Chondrocyte (in vitro differentiated cells): ENCODE measurements at places on chromosomes 11 and 22. TPM values are rescaled to one million over a fixed set of nuclear protein-coding genes. Genes with fewer than 3 reads are reported as not detected.
A peak's percentile ranks its signal among the peaks of the same experiment; 100 is the strongest.

DNA sequence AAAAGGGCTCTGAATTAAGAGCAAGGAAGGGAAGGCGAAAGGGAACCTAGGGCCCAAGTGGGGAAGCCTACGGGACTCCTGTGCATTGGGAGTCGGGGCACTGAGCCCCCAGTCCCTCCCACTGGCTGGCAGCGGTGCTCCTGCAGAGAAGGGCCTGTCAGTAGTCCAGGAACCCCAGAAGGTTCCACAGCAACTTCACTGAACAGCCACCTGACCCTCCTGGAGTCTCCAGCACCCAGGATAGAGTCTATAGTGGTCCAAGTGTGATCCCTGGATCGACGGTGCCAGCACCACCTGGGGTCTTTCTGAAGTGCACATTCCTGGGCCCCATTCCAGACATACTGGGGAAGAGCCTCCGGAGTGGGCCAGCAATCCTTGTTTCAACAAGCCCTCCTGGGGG is 100.0 kb upstream of the B3GAT1 start:
- no peak overlapping the region for H3K27ac ChIP-seq
- H3K36me3 ChIP-seq, result no peaks in the 10 kb centered on the region
- H3K4me3 ChIP-seq, result no peak overlapping the region
- H3K4me1 ChIP-seq, result no peaks in the 10 kb centered on the region

The IGF2 gene
- total RNA-seq, result 107 to 716 TPM (median 110 TPM) in 3 replicates

- peaks cover 7% of the 10 kb centered on the region for H3K36me3 ChIP-seq
- no peak overlapping the region for H3K27ac ChIP-seq
- peaks cover 9% of the 10 kb centered on the region for H3K27me3 ChIP-seq
- H3K4me3 ChIP-seq, result no peak overlapping the region
- H3K4me1 ChIP-seq, result no peaks in the 10 kb centered on the region
Measured at GRCh38 chr11:117457031-117457785, 129.6 kb downstream of the CEP164 start.

DNA sequence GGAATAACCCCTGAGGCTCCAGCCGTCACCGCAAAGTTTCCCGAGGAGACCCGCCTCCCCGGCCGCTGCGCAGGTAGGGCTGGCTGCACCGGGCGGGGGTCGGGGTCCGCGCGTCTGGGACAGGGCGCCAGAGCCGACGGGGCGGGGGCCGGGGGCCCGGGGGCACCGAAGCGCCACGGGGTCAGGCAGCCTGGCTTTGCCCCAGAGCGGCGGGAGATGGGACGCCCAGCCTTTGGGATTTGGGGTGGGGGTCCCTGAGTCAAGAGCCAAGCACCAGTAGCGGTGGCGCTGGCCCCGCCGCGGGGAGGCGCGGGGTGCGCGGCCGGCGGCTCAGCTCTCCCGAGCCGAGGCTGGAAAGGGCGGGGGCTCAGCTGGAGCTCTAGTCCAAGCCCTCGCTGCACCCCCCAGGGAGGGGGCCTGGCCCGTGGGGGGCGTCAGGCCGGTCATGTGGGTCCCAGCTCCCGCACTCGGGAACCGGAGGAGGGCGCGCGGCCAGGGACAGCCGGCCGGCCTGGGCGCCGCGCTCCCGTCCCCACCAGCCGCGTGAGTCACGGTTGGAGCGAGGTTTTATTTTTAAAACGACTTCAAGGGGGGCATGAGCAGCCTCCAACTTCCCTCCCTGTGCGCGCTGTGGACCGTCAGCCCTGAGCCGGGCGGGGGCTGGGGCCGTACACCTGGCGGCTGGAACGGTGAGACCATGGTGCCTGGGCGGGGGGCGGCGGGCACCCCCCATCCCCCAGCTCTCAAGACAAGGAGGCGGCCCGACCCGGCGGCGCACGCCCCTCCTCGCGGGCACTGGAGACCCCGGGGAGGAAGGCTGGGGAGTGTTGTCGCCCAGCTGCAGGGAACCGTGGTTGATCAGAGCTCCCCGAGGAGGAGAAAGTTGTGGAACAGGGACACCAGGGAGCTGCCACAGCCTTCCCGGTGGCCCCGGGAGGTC is 626 bp downstream of the FLRT1 start:
- no peak overlapping the region for H3K4me3 ChIP-seq
- H3K36me3 ChIP-seq, result no peaks in the 10 kb centered on the region
- peaks cover 5% of the 10 kb centered on the region for H3K4me1 ChIP-seq

The MS4A15 gene
- not detected in 3 replicates for total RNA-seq

DNA sequence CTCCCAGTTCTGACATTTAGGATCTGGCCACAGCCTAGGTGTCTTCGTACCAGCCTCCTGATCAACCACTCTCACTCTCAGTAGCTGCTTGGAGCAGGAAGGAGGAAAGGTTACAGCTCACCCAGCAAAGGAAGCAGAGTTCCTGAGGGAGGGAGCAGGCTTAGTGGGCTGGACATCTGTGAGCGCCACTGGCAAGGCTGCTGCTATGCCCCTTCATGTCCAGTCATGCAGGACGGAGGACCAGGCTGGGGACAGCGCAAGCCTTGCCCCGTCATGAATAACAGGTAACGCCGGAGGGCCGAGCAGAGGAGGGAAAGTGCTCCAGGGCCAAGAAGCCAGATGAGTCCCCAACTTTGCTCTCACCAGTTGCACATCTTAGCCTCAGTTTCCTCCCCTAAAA is 25.8 kb downstream of the TPST2 start:
- H3K4me1 ChIP-seq, result peaks cover 30% of the 10 kb centered on the region
- no peak overlapping the region for H3K27ac ChIP-seq
- no peak for DNase-seq

GRCh38 chr11:35953081-35953760 is 9.4 kb downstream of the LDLRAD3 start:
- DNase-seq, result no peak
- H3K27ac ChIP-seq, result no peak overlapping the region
- no peaks in the 10 kb centered on the region for H3K27me3 ChIP-seq
- no peaks in the 10 kb centered on the region for H3K36me3 ChIP-seq
- H3K4me3 ChIP-seq, result no peak overlapping the region

DNA sequence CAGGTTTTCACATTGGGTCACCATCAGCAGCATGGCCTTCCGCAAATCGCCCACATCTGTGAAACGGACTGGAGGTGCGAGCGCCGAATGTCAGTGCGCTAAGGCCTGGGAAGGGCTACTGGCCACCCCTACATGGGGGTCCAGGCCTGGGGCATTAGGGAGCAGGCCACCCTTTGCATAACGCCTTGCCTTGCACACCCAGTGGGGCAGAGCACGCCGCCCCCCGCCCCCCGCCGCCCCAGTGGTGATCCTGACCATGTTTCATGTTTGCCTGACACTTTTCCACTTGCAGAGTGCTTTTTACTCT is 2.6 kb downstream of the GRK2 start:
- peak; percentile 61 for DNase-seq
- no peak overlapping the region for H3K4me3 ChIP-seq
- no peak overlapping the region for H3K27ac ChIP-seq
- H3K4me1 ChIP-seq, result peaks cover 58% of the 10 kb centered on the region

DNA sequence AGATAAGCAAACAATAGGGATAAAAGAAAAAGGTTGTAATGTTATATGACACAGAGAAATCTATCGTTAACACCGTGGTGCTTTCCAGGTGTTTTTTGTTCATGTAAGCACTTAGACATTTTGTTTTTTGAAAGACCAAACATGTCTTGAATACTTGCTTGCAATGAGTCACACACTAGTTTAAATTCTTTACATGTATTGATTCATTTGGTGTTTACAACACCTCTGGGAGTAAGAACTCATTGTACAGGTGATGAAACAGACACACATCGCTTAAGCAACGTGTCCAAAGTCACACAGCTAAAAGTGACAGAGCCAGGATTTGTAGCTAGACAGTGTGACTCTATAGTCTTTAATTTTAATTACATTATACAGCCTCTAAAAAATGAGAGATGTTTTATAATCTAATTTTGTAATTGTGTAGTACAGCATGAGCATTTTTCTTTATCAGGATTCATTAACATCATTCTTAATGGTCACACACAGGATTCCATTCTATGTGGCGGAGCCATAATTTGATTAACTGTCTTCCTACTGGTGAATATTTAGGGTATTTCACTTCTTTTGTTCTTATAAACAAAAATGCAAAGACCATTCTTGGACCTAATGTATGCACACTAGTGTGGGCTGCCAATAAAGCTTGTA is 148.8 kb downstream of the DBX1 start:
- H3K27ac ChIP-seq, result no peak overlapping the region
- DNase-seq, result no peak
- H3K27me3 ChIP-seq, result no peaks in the 10 kb centered on the region
- no peak overlapping the region for H3K4me3 ChIP-seq
- peaks cover 26% of the 10 kb centered on the region for H3K4me1 ChIP-seq
- H3K36me3 ChIP-seq, result no peaks in the 10 kb centered on the region

DNA sequence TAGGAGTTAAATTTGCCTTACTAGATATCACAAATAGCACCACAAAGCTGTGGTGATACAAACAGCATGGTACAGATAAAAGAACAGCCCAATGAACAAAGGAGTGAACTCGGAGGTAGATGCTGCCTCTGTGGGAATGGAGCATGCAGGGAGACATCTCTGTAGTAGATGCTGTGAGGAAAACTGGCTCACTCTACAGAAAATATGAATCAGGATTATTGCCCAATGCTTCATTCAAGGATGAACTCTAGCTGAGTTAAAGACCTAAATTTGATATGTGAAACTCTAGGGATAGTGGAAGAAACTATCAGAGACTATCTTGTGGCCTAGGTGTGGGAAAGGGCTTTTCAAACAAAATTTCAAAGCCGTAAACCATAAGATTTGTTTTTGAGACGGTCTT is 15.3 kb upstream of the CAPN5 start:
- no peak for DNase-seq
- no peaks in the 10 kb centered on the region for H3K36me3 ChIP-seq
- H3K4me3 ChIP-seq, result no peak overlapping the region
- peaks cover 4% of the 10 kb centered on the region for H3K4me1 ChIP-seq

- H3K27me3 ChIP-seq, result peaks cover 6% of the 10 kb centered on the region
- H3K4me3 ChIP-seq, result no peak overlapping the region
- no peak overlapping the region for H3K27ac ChIP-seq
- no peaks in the 10 kb centered on the region for H3K4me1 ChIP-seq
Measured at GRCh38 chr11:63142459-63142858, 1.6 kb downstream of the SLC22A24 start.

The GDPD4 gene
- total RNA-seq, result not detected in 3 replicates

DNA sequence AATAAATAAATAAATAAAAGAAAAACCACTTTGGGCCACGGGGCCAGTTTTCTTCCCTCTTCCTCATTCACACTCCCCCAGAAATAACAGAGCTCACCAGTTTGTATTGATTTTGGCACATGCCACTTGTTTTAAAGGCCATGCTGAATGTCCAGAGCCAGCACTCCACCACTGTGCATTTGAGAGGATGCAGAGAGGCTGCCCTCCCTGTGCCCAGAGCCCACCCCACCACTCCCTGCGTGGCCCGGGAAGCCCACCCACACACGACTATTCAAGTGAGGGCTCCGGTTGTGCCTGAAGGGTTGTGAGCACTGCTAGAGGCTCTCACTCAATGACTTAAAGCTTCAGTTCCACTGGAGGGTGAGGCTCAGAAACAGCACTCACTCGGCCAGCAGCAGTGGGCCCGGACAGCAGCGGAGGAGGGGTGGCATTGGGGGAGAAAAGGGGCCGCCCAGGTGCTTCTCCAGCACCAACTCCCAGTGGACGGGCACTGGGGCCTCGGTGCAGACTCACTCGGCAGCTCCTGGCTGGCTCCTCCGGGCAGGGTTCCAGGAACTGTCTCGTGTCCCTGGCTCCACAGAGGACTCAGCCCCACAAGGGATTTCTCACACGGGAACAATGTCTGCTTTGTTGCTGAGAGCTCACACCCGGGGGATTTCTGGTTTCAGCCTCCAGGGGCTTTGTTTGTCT is 112.7 kb downstream of the SHANK2 start:
- H3K27me3 ChIP-seq, result peaks cover 19% of the 10 kb centered on the region
- H3K27ac ChIP-seq, result no peak overlapping the region
- H3K36me3 ChIP-seq, result peaks cover 2% of the 10 kb centered on the region
- peaks cover 17% of the 10 kb centered on the region for H3K4me1 ChIP-seq
- DNase-seq, result no peak
- H3K4me3 ChIP-seq, result no peak overlapping the region

The RANGAP1 gene
- 34.7 to 38.6 TPM (median 35.4 TPM) in 3 replicates for total RNA-seq

- H3K36me3 ChIP-seq, result no peaks in the 10 kb centered on the region
- no peak overlapping the region for H3K4me3 ChIP-seq
- H3K27me3 ChIP-seq, result peaks cover 28% of the 10 kb centered on the region
- no peaks in the 10 kb centered on the region for H3K4me1 ChIP-seq
- DNase-seq, result no peak
- no peak overlapping the region for H3K27ac ChIP-seq
Measured at GRCh38 chr11:127106938-127107337, 106.4 kb upstream of the KIRREL3 start.

The KCNE3 gene
- total RNA-seq, result 0.46 to 0.72 TPM in 2 of 3 replicates, not detected in the other

GRCh38 chr11:15471895-15472799 is 357.4 kb downstream of the INSC start:
- DNase-seq, result no peak
- H3K36me3 ChIP-seq, result no peaks in the 10 kb centered on the region
- H3K4me3 ChIP-seq, result no peak overlapping the region
- H3K27ac ChIP-seq, result no peak overlapping the region

The ALDH3B1 gene
- 10.8 to 14.3 TPM (median 13.1 TPM) in 3 replicates for total RNA-seq

The DDI1 gene
- total RNA-seq, result not detected in 3 replicates

The FZD4 gene
- total RNA-seq, result 6.5 to 11.9 TPM (median 6.6 TPM) in 3 replicates

GRCh38 chr11:1471736-1472135 is 14.8 kb downstream of the MOB2 start:
- H3K4me1 ChIP-seq, result no peaks in the 10 kb centered on the region
- H3K36me3 ChIP-seq, result peaks cover 7% of the 10 kb centered on the region
- peak; percentile 55 for DNase-seq

The SLC25A45 gene
- 11.7 to 14.4 TPM (median 13.1 TPM) in 3 replicates for total RNA-seq

The RHBDD3 gene
- total RNA-seq, result 29.5 to 37.6 TPM (median 30.9 TPM) in 3 replicates

GRCh38 chr11:130161441-130162145 is 2.0 kb downstream of the ST14 start:
- H3K4me3 ChIP-seq, result no peak overlapping the region
- H3K4me1 ChIP-seq, result peaks cover 25% of the 10 kb centered on the region
- no peaks in the 10 kb centered on the region for H3K36me3 ChIP-seq
- peaks cover 29% of the 10 kb centered on the region for H3K27me3 ChIP-seq

GRCh38 chr22:37419969-37420685 is 7.2 kb downstream of the ELFN2 start:
- no peak for DNase-seq
- H3K4me3 ChIP-seq, result peak overlapping the region; percentile 81
- H3K4me1 ChIP-seq, result peaks cover 11% of the 10 kb centered on the region
- H3K36me3 ChIP-seq, result no peaks in the 10 kb centered on the region

The MYO7A gene
- total RNA-seq, result not detected in 3 replicates

The VSIG10L2 gene
- not detected in 3 replicates for total RNA-seq

DNA sequence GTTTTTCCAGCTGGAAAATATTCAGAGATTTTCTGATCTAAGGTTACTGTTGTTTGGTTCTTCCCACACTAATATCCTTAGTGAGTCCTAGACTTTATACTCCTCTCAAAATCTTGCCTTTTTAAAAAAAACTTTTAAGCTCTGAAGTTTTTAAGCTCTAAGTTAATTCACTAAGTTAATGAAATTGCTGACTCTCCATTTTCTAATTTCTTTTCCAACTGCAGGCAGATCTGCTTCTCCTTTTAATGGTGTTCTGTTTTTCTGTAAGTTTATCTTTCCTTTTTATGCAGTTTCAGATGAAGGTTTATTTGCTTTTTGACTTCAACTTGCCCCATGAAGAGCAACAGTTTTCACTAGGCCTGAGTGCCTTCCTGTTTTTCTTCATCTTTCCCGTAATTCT is 125.8 kb upstream of the ARHGAP42 start:
- H3K27ac ChIP-seq, result peak overlapping the region; percentile 83
- H3K4me1 ChIP-seq, result peaks cover 43% of the 10 kb centered on the region
- H3K36me3 ChIP-seq, result no peaks in the 10 kb centered on the region
- H3K4me3 ChIP-seq, result no peak overlapping the region
